ENCODE measurements at places on chromosomes 5 and 9.

DNA sequence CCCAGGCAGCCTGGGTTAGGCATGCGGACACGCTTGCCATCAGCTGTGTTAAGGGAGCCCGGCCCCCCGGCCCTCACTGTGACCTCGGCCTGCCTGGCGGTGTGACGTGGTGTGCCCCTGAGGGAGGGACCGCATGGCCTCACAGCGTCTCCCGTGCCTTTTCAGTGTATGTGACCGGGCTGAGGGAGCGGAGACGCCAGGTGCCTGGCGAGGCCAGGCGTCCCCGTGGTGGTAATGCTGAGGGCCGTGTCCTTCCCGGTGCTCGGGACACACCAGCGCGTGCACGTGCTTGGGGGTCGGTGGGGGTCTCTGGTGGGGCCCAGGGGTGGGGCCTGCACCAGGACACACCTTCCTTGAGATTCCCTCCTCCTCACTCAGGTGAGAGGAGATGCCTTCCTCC is 10.9 kb downstream of the RNU6ATAC start:
- DNase-seq, result no peak

DNA sequence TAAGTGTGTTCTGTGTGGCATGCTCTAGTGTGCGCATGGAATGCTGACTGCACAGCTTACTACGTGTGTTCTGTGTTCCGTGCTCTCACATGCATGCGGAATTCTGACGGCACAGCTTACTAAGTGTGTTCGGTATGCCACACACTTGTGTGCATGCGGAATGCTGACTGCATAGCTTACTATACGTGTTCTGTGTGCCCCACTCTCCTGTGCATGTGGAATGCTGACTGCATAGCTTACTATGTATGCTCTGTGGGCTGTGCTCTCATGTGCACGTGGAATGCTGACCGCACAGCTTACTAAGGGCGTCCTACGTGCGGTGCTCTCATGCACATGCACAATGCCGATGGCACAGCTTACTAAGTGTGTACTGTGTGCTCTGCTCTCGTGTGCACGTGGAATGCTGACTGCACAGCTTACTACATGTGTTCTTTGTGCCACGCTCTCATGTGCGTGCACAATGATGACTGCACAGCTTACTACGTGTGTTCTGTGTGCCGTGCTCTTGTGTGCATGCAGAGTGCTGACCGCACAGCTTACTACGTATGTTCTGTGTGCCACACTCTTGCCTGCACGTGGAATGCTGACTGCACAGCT is 548.9 kb downstream of the IRX1 start:
- no peak for DNase-seq

DNA sequence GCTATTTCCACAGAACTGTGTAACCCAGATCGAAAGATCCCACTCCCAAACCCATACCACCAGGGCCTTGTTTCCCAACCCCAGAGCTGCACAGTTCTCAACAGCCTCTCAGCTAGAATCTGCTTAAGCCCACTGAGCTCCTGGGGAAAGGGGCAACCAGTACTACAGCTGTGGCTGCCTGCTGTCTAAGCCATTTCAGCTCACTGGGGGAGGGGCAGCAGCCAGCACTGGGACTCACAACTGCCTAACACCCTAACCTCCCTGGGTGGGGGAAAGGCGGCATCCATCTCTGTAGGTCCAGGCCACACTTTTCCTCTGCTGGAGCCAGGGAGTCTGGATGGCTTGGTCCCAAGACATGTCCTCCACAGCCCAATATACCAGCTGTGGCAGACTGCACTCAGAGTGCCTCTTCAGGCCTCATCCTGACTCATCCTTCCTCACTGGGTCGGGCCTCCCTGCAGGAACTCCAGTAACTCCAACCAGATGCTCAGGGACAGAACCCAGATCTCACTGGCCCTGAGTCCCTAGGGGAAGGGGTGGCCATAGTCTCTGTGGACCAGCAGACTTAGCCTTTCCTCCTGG is 241.4 kb downstream of the HINT1 start:
- no peak for DNase-seq

DNA sequence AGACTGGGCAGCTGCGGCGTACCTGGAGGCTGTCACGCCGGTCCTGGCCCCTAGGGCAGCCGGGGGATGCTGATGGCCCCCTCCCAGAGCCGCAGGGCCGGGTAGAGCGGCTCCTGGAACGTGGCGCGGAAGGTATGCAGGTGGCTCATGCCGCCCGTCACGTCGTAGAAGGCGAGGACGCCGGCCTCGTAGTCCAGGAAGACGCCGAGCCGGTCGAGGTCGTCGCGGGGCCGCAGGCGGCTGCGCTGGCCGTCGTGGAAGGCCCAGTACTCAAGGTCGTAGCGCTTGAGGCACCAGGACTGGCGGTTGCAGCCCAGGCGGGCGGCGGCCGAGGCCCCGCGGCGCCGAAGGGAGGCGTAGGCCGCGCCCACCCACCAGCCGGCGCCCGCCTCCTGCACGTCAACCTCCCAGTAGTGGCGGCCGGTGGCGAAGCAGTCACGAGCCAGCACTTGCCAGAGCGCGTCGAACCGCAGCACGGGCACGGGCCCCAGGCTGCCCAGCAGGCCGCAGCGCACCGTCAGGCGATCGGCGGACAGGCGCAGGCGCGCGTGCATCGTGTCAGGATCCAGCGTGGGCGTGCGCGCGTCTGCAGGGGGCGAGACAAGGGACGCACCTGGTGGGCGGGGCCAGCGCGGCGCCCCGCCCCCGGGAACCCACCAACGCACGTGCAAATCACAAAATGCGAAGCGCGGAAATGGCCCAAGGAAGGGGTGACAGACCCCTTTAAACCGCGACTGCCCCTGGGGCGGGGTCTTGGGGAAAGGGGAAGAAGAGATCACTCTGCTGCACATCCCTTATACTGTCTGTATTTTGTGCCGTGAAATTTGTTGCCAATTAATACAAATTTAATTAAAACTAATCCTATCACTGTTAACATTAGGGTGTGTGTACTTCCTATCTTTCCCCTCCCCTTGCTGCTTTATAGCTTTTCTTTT is 31.2 kb downstream of the NANS start:
- DNase-seq, result no peak

DNA sequence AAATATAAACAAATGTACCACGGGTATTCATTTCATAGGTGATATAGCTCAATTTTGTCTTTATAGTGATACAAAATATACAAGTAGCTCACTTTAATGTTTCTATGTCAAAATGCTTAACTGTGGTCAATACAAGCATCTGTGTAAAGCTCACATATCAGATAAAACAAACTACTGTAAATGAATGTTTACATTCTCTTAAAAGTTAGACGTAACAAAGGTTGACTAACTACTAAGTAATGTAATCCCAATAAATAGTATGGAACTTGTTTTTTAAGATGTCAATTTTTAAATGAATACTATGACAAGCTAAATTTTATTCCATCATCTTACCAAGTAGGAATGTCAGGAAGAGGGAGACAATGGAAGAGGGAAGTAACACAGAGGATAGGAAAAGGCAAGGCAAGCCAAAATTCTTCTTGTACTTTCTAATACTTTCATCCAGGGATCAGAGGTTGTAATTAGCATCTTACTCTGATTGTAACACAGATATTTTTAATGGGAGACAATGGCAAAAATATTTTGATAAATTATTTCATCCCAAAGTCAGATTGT is 105.5 kb downstream of the STRBP start:
- no peak for DNase-seq

- DNase-seq, result no peak
Observed at GRCh38 chr5:12399868-12400267, 495.6 kb upstream of the CTNND2 start.

GRCh38 chr5:134435560-134435959 is 23.9 kb upstream of the CDKN2AIPNL start:
- no peak for DNase-seq

- no peak for DNase-seq
Observed at GRCh38 chr9:33791117-33791516, 4.2 kb upstream of the PRSS3 start.

- no peak for DNase-seq
Observed at GRCh38 chr9:35728041-35728971, 3.7 kb downstream of the TLN1 start.

- no peak for DNase-seq
Observed at GRCh38 chr9:136690104-136690805, 3.0 kb upstream of the AGPAT2 start.

DNA sequence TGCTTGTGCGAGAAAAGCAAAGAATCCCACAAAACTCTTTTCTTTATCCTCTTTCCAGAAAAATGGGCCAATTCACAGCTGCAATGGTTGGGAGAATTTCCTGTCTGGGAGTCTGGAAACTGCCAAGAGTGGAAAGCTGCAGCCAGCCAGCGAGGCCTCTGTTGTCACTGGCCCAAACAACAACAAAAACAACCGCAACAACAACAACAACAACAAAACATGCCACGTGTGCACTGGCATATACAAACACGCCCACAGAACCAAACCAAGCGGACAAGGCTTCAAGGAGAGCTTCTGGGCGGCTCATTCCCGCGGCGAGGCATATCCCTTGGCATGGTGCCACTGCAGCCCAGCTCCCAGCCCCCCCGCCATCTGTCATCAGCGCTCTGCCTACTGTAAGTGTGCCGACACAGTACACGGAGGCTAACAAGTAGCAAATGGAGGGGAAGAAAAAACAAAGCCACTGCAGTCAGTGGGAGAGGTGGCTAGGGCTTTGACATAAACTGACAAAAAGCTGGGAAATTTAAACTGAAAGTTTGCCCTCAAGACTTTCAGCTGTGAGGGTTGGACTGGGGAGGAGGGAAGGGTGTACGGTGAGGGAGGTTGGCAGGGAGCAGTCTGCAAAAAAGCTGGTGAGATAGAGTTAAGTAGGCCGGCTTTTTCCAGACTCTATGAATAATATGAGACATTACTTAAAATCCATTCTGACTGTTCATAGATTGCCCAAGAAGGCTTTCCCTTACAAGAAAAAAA is 165.0 kb upstream of the ZNF462 start:
- DNase-seq, result peak; percentile 43

DNA sequence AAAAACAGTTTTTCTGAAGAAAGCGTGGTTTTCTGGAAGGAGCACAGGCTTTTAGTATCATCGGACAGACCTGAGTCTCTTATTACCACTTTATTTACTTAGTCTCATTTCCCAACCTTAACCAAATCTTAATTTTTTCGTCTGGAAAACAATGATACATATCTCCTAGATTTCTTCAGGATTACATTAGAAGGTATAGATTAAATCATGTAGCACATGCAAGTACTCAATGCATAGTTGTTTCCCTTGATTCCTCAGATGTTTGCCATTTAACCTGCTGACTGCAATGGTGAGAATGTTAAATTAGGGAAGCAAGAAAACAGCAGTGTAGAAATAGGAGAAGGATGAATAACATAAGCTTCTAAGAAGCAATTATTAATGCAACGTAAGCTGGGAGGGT is 289.4 kb downstream of the PDE4D start:
- DNase-seq, result no peak

DNA sequence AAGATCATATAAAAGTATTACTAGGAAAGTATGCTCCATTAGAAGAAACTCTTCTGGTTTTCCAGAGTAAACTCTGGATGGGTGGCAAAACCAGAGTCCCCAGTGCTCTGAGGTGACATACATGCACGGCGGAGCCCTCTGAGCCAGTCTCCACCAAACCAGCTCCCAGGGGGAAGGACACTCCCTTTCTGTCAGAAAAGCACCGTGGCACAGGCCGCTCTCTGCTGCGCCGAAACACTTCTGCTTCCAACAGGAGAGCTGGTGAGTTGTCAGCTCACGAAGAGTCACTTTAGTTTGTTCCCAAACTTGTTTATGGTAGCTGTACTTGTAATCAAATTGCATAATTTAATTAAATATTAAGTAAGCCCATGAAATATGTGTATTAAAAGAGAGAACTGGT is 184.6 kb downstream of the CDK5RAP2 start:
- DNase-seq, result no peak

GRCh38 chr9:137453643-137454081 is 5.5 kb downstream of the NSMF start:
- DNase-seq, result no peak

DNA sequence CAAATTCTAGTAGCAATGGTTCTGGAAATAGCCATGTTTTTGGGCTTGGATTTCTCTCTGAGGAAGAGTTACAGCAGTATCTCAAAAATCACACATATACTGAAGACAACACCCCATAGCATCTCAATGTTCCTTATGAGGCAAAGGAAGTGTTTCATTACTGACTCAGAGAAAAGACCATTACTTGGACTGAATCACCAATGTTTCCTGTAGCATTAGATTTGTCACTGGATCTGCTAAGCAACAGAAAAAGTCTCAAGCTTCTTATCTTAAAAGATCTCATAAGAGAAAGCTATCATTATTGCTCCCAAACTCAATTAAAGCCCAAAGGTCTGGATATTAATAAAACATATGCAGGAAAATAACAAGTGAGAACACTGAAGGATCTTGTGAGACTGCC is 272.4 kb downstream of the ADAMTS6 start:
- peak; percentile 92 for DNase-seq

- no peak for DNase-seq
Observed at GRCh38 chr5:94175912-94176311, 434.5 kb upstream of the POU5F2 start.

GRCh38 chr9:116585204-116585603 is 101.9 kb upstream of the TRIM32 start:
- no peak for DNase-seq

- DNase-seq, result peak; percentile 63
Observed at GRCh38 chr5:6704361-6704851, 8.8 kb upstream of the TENT4A start.

DNA sequence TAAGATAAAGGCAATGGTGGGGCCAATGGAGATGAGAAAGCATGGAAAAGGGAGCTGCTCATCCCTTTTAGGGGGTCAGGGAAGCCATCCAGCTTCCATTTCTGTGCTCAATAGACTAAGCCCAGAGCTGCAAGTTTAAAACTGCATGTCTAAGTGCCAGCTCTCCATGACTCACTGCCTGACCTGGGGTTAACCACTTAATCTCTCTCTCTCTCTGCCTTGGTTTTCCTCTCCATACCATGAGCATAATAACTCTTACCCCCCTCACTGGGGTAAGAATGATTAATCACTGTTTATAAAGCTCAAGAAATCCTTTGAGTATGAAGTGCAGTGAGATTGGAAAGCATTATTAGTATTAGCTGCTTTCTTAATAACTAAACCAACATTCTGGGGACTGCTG is 1382.4 kb upstream of the WWC1 start:
- DNase-seq, result peak; percentile 62

DNA sequence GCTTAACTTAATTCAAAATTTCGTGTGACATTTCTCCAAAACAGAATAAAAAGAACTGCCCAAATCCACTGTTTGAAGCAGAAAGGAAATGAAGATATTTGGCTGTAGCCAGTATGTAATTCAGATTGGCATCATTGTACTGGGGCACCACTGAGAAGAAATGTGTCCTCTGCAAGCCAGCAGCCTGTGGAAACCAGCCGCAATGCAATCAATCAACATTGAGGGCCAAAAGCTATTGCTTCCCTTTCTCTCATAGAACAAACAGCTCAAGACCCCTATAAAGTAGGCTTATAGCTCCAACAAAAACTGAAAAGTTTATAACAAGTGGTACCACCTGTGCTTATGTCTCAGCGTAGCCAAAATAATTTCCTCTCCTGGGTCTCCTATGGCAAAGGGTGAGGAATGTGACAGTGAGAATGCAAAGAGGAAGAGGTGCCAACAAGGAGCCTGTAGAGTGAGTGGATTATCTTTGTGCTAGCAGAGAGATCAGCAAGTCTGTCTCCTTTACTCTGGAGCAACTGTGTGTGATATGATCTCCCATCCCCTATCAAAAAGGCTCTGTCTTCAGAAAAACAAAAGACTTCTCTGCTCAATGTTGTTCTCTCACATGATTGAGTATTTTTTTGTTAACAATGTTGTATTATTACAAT is 1072.3 kb upstream of the DMAC1 start:
- no peak for DNase-seq

- DNase-seq, result no peak
Observed at GRCh38 chr5:17785774-17786173, 151.5 kb downstream of the TAF11L14 start.

Data from non-pigmented ciliary epithelial cell (primary cell).